ENCODE measurements at places on chromosomes 6 and 20. TPM values are rescaled to one million over a fixed set of nuclear protein-coding genes. Genes with fewer than 3 reads are reported as not detected.
A peak's percentile ranks its signal among the peaks of the same experiment; 100 is the strongest.

Gene LZTS3
- total RNA-seq: 3.1 TPM

Gene RGS17
- total RNA-seq: 0.55 TPM

Gene CFB
- not detected for total RNA-seq

Gene PACRG
- total RNA-seq: not detected

Gene OLIG3
- total RNA-seq: not detected

Gene GABRR1
- total RNA-seq: 0.07 TPM

Gene IPCEF1
- total RNA-seq: 45.5 TPM

Gene DEFB124
- total RNA-seq: not detected

Gene PEDS1
- 31.5 TPM for total RNA-seq

Gene SULF2
- total RNA-seq: 48.7 TPM

Gene DDX27
- 91.3 TPM for total RNA-seq

GRCh38 chr20:12036142-12036541 is 118.4 kb downstream of the BTBD3 start:
- no peak for DNase-seq
- H3K4me1 ChIP-seq: no peaks in the 10 kb centered on the region
- no peak overlapping the region for H3K4me3 ChIP-seq
- H3K27me3 ChIP-seq: no peaks in the 10 kb centered on the region
- H3K36me3 ChIP-seq: no peaks in the 10 kb centered on the region
- H3K27ac ChIP-seq: no peak overlapping the region

- H3K36me3 ChIP-seq: peaks cover 17% of the 10 kb centered on the region
- peak overlapping the region; percentile 93 for H3K27ac ChIP-seq
- H3K4me1 ChIP-seq: peaks cover 22% of the 10 kb centered on the region
- DNase-seq: peak; percentile 80
Measured at GRCh38 chr6:170553534-170554012, 466 bp upstream of the PSMB1 start.

DNA sequence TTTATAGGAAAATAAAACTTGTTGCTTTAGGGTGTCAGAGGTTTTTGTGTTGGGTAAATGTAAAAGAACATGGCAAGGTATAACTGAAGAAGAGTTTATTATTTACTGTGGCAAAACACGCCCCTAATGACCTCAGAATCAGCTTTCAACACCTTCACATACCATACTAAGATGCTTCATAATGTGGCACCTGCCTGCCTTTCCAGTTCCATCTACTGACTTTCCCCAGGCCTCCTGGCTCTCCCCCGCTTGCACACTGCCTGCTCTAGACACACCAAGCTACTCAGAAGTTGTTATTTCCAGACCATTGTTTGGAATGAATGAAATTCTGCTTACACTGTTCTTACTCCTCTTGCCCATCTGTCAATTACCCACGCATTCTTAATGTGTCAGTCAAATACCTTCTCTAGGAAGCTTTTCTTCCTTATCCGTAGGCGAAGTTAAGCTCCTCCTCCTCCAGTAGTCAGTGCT is 1.8 kb downstream of the TIAM2 start:
- no peak overlapping the region for H3K27ac ChIP-seq
- H3K27me3 ChIP-seq: peaks cover 10% of the 10 kb centered on the region
- peaks cover 7% of the 10 kb centered on the region for H3K4me1 ChIP-seq
- DNase-seq: no peak
- no peaks in the 10 kb centered on the region for H3K36me3 ChIP-seq

- no peaks in the 10 kb centered on the region for H3K27me3 ChIP-seq
- H3K36me3 ChIP-seq: no peaks in the 10 kb centered on the region
- no peak for DNase-seq
- no peaks in the 10 kb centered on the region for H3K4me1 ChIP-seq
- no peak overlapping the region for H3K4me3 ChIP-seq
- H3K27ac ChIP-seq: no peak overlapping the region
Measured at GRCh38 chr20:60565551-60565950, 607.3 kb downstream of the CDH26 start.

GRCh38 chr20:64057628-64058498 is 5.1 kb upstream of the TCEA2 start:
- H3K4me1 ChIP-seq: peaks cover 25% of the 10 kb centered on the region
- H3K27me3 ChIP-seq: peaks cover 3% of the 10 kb centered on the region
- H3K27ac ChIP-seq: no peak overlapping the region
- DNase-seq: peak; percentile 75

- H3K27me3 ChIP-seq: no peaks in the 10 kb centered on the region
- H3K4me3 ChIP-seq: no peak overlapping the region
- peaks cover 3% of the 10 kb centered on the region for H3K36me3 ChIP-seq
- DNase-seq: no peak
- H3K27ac ChIP-seq: no peak overlapping the region
Measured at GRCh38 chr6:110980648-110981047, 1.2 kb upstream of the RPF2 start.

GRCh38 chr20:59771506-59772372 is 161.7 kb downstream of the SYCP2 start:
- H3K4me1 ChIP-seq: no peaks in the 10 kb centered on the region
- H3K36me3 ChIP-seq: no peaks in the 10 kb centered on the region
- H3K27me3 ChIP-seq: no peaks in the 10 kb centered on the region

Data from natural killer cell (primary cell).